ENCODE measurements at places on chromosomes 16 and 17.

DNA sequence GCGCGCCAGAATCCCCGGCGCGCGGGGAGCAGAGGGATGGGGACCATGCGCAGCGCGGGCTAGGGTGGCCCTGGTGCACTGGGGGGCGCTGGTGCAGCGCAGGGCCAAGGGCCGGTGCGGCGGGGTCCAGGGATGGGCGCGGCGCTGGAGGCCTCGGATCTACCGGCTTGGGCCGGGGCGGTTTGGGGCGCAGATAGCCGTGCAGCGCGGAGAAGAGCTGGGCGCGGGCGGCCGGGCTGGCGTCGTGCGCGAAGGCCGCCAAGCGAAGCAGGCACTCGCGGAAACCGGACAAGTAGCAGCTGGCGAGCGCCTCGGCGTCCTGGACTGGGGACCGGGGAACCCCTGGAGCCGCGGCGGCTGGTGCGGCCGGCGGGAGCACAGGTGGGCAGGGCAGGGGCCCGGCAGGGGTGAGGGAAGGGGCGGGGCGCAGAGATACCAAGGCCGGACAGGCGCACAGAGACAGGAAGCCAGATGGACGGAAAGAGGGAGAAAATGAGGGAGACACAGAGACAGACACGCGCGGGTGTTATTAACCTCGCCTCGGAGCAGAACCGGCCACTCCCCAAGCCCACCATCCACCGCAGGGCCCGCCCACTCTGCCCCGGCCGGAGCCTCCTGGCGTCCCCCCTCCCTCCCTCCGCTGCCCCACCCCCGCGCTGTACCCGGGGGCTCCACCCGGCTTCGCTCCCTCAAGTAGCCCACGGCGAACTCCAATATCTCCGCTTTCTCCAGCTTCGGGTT is 2.1 kb downstream of the HES7 start:
- no peak for DNase-seq

GRCh38 chr17:47949946-47950345 is 7.7 kb downstream of the PRR15L start:
- DNase-seq: no peak

DNA sequence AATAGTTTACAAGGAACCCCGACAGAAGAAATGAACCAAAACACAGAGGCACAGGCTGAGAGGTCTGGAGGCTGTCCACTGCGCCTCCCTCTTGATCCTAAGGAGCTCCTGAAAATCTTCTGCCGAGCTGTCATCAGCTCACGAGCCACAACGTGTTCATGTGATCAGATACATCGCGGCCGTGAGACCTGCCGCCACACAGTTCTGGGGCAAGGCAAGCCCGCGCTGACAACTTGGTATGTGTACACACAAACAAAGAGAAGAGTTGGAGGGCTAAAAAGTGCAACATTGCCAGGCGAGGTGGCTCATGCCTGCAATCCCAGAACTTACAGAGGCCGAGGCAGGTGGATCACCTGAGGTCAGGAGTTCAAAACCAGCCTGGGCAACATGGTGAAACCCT is 7.6 kb downstream of the EXOC7 start:
- DNase-seq: no peak

GRCh38 chr17:82970818-82971590 is 108.4 kb upstream of the METRNL start:
- no peak for DNase-seq

Data from inflammatory macrophage (primary cell).